ENCODE measurements at places on chromosomes 12 and 14.

DNA sequence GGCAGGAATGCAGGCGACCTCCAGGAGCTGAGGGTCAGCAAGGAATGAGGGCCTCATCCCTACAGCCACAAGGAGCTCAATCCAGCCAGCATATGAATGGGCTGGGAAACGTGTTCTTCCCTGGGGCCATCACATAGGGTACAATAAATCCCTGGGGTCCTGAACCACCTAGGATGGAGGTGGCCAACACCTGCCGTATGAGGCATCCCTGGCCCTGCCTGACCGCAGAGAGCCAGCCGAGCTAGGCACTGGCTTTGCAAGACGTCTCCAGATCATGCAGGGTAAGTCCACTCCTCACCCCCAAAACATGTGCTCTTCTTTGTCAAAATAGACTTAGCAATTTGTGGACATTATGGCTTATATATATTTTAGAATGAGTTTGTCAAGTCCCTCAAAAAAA, 303.7 kb upstream of the DIO3 start:
- no peak for DNase-seq

GRCh38 chr12:29644536-29645162, 139.1 kb downstream of the TMTC1 start:
- no peak for DNase-seq

DNA sequence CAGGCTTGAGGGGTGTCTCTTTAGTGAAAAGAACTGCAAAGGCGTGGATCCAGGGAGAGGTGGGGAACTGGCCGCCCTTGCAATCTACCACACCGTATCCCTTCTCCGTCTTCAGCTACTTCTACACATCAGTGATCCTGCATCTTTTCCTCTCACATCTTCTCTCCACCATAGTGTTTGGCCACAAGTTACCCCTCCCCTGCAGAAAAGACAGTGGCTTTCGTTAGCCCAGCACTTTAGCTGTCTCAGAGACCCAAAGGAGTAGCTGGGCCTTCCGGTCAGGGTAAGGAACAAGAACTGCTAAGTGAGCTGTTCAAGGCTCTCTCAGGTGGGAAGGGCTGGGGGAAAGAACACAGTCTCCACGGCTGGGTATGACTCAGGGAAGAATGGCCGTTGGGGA, 158.4 kb downstream of the NDUFA12 start:
- DNase-seq: no peak

DNA sequence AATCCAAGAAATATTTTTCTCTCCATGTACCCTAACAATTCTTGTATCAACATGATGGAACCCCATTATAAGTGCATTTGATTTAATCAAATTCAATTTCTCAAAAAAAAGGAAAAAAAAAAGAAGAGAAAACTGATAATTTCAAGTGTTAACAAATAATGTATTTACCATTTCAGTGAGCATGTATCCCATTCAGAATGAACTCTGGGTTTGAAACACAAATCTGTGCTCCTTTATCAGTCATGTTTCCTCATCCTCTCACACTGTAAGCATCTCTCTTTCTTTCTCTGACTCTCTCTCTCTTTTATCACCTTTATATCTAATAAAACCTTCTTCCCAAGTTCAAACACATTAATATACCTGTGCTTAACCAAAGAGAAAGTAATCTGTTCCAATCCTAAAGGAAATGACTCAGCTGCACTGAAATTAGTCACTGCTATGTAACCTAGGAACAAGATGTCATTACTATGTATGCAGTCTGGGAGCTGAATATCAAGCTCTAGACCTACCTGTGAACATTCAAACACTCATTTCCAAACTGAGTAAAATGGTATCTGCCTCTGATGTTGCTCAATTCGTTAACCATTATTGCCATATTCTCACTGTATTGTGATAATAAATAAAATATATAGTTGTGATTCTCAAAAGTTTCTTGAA, 135.0 kb upstream of the LRIG3 start:
- DNase-seq: no peak

GRCh38 chr14:104149617-104150135, 11.3 kb downstream of the KIF26A start:
- no peak for DNase-seq

GRCh38 chr14:105944632-105945610, 418.5 kb downstream of the TMEM121 start:
- DNase-seq: peak; percentile 75

GRCh38 chr14:71398450-71398849, 491.2 kb downstream of the PCNX1 start:
- no peak for DNase-seq

DNA sequence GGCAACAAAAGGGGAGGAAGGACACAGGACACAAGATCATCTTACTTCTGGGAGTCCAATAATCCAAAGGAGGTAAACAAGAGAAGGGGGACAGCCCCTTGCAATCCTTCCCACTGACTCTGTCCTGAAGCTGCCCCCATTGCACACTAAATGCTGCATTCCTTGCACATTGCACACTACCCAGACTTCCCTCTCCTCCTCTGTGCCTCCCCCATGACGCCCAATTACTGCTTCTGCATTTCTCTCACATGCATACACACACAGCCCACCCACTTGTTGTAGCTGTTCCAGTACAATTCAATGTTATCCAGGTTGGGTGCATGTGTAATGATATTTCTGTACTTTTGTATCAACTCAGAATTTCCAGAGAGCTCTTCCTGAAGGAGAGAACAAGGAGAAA, 5.5 kb downstream of the NDRG2 start:
- no peak for DNase-seq

- no peak for DNase-seq
These were observed 202.4 kb downstream of the ITPR2 start for GRCh38 chr12:26630546-26631027.

DNA sequence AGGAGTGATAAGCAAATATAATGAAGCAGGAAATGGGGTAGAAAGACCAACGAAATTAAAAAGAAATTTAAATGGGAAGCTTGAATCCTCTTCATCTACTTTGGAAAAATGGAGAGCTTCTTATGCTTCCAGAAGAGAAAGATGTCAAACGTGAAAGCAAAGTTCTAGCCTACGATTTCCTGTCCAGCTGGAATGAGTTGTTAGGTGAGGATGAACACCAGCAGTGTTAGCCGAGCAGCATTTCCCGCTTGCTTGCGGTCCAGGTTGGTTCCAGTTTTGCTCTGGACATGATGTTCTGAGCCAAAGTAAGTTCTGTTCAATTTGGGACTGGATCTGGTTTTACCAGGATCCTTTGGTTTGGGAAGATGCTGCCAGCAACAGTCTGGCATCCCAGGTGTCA, 78.9 kb downstream of the DACT1 start:
- no peak for DNase-seq
